ENCODE measurements at places on chromosomes 5 and 9.

GRCh38 chr9:89514337-89514736, 16.4 kb upstream of the SEMA4D start:
- DNase-seq: no peak

DNA sequence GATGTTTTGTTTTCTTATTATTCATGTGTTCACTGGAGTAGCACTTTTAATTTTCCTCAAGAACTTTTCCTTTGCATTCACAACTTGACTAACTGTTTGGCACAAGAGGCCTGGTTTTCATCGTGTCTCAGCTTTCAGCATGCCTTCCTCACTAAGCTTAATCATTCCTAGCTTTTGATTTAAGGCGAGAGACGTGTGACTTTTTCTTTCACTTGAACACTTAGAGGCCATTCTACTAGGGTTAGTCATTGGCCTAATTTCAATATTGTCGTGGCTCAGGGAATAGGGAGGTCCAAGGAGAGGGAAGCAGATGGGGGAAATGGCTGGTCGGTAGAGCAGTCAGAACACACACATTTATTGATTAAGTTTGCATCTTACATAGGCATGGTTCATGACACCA, 94.0 kb downstream of the ZNF462 start:
- no peak for DNase-seq

- DNase-seq: no peak
Measured at GRCh38 chr5:21212026-21212425, 1224.0 kb upstream of the CDH18 start.

DNA sequence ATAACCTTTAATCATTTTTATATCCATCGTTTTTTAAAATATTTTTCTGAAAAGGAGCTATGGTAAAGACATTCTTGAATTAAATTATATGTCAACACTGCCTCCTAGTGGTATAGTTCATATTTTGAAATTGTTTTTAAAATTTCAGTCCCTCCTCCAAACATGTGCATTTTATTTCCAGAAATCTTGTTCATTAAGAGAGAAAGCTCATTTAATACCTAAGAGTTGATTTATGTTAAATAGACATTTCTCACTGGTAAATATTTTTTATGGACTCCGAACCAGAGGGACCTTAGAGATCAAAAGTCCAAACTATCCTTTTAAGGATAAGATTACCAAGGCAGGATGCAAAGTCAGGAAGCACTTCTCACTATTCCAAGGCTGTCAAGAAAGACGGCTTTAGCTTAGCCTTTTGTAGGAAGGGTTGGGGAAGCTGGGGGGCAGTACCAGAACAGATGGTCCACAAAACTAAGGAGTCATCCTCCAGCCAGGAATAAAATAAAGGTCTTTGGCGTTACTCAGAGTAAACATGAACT, 21.6 kb downstream of the BHMT start:
- no peak for DNase-seq

- no peak for DNase-seq
Measured at GRCh38 chr9:109171926-109172325, 4.9 kb upstream of the FRRS1L start.

GRCh38 chr9:3858961-3859360, 333.2 kb upstream of the RFX3 start:
- no peak for DNase-seq

DNA sequence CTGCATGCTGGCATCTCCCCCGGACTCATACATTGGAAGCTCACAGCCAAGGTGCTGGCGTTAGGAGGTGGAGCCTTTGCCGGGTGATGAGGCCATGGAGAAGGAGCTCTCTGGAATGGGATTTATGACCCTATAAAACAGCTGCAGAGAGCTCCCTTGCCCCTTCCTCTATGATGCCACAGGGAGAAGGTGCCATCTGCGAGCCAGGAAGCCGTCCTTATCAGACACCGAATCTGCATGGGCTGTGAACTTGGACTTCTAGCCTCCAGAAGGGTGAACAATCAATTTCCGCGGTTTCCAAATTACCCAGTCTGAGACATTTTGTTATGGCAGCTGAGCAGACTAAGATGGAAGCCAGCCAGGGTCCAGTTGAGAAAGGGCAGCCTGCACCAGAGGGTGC, 381.2 kb upstream of the IRX1 start:
- no peak for DNase-seq

GRCh38 chr9:20603524-20604268, 18.6 kb downstream of the MLLT3 start:
- no peak for DNase-seq

DNA sequence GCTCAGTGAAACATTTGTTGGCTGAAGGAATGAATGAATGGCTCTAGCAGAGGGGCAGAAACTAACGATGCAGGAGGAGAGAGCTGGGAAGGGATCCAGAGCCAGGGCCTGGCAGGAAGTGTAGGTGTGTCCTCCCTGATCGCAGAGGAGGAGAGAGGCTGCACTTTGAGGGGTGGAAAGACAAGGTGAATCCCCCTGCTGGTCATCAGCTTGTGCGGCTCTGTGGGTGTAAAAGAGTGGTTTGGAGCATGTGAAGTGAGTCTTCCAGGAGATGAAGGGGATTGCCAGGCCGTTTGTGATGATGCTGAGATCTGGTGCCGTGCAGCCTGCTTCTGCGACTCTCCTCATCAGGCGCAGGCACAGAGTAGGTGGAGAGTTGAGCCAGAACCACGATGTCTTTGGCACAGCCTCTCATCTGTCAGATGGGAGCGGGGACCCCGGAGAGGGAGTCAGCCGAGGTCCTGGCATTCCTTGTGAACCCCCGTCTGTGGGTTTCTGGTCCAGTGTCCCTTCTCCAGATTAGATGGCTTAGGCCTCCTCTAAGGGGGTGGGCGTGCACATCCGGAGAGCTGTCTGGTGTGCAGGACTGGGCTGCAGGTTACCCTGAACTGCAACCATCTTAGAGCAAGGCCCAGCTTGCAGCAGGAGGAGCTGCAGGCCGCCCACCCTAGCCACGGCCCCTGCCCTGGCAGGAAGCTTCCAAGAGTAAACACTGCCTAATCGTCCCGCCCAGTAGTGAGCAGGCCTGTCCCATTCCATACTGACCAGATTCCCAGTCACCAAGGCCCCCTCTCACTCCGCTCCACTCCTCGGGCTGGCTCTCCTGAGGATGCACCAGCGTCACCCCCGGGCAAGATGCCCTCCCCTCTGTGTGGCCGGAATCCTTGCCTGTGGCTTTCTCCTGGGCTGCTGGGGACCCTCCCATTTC, at the start of gene ADAMTS13:
Gene ADAMTS13, plus strand, starts transcription at position 753 of the 928 bp plus-strand sequence. Its CDS starts 77 bp downstream, at position 830.
- DNase-seq: no peak

DNA sequence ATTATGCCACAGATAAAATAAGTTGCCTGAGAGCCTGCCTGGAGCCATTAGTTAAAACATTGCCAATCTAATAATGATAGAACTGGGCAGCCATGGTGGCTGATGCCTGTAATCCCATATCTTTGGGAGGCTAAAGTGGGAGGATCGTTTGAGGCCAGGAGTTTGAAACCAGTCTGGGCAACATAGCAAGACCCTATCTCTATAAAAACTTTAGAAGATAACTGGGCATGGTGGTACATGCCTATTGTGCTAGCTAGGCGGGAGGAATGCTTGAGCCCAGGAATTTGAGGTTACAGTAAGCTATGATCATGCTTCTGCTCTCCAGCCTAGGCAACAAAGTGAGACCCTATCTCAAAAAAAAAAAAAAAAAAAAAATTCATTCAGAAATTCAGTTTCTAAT, 52.6 kb downstream of the RAI14 start:
- no peak for DNase-seq

DNA sequence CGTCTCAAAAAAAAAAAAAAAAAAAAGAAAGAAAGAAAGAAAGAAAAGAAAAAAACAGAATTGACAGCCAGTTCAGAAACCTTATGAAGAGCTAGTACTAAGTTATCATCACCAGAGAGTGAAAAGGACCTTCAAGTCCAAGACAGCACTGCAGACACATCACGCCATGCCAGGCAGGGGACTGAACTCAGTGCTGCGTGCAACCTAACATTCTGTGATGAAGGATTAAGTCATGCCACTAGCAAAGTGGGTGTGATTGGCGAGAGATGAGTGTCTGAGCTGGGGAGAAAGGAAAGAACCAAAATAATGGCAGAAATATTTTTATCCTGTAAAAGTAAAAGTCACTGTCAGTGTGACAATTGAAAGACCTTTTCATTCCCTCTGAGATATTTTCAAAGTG, 54.7 kb downstream of the MAP1B start:
- DNase-seq: no peak

DNA sequence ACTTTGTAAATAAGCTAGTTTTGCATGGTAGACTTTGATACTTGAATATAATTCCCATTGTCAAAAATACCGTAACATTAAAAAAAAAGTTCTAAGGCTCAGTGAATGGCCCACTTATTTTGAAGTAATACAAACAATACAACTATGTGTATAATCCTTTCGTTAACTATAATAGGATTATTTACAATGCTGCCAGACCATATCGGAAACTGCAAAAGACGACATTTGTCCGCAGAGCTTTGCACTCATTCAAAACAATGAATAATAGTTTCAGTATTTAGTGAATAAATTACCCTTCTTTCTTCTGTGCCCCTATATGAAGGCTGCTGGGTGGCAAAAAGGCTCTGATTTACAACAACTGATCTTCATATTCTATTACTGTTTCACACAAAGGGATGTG, 121.8 kb downstream of the DROSHA start:
- DNase-seq: no peak

GRCh38 chr5:41447650-41448510, 62.5 kb downstream of the PLCXD3 start:
- DNase-seq: no peak

DNA sequence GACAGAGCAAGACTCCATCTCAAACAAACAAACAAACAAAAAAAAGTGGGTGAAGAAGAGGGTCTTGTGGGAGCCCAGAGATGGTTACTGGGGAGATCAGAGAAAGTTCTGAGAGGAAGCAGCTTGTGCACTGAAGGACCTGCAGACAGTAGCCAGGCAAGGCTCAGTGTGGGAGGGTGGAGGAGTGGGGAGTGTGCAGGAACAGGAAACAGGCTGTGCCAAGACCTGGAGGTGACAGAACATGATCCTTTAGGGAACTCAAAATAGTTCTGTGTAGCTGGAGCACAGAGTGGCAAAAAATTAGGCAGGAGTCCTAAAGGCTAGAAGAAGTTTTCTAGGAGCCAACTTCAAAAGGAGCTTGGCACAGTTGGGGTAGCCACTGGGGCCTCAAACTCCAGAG, 19.2 kb upstream of the NANS start:
- DNase-seq: no peak

DNA sequence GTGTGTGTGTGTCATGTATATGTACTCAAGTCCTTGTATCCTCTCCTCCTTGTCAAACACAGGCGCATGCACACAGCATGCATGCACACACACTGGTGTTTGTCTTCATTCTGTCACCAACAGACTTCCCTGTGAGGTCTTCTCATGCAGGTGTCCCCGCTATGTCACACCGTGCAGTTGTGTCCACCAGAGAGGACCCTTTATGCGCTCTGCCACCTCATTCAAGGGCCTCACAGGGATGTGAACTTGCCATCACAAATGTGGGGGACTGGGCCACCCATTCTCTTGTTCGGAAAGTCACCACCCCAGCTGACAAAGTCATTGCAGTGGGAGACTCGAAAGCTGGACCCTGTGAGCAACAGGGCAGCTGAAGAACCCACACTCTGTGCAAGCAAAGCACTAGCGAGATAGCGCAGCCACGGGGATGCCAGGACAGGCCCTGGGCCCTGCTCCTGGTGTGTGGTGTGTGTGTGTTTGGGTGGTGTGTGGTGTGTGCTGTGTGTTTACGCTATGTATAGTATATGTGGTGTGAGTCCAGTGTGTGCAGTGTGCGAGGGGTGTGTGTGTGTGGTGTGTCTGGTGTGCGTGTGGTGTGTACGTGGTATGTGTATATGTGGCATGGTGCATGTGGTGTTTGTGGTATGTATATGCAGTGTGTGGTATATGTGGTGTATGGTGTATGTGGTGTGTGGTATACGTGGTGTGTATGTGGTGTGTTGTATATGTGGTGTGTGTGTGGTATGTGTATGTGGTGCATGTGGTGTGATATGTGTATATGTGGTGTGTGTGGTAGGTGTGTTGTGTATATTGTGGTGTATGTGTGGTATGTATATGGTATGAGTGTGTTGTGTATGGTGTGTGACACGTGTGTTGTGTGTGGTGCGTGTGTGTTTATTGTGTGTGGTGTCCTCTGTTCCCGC, 30.9 kb upstream of the NXNL2 start:
- no peak for DNase-seq

DNA sequence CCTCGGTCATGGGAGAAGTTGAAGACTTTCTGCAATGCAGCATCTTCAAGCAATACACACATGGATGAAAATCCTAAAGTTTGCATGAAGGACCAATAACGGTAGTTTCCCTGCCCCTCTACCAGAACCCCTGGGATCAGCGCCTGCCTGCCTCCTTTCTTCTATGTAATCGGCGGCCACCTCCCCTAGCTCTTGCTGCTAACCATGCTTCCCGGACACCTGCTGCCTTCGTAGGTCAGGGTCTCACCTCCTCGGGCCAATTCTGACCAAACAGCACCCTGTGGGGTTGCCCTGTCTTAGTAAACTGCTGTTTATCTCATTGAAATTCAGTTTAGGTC, 388 bp upstream of the MED10 start:
- DNase-seq: no peak

- no peak for DNase-seq
Measured at GRCh38 chr9:25396828-25397227, 281.4 kb downstream of the TUSC1 start.

DNA sequence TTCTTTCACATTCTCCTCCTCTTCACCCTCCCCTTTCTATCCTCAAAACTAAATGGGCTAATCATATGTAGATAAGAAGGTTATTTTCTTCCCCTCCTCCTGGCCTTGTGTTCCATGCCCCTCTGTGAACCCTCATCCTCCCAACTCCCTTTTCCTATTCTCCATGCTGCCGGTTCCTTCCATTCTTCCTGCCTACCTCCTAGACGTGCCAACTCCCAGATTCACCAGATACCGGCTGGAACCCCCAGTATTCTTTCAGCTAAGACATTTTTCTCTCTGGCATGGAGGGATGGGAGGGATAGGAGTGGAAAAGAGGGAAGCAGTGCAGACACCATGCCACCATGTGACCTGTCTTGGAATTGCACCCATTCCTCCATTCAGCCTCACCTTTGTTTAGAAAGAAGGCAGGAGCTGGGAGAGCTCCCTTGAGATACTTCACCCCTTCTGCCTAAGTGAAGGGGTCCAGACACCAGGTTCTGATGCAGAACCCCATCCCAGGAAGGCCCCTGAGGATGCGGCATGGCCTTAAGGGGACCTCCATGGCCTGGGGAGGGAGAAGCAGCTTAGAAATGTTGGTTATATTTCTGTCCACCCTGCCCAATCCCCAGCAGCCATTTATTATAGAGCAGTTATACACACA, 4.8 kb downstream of the DNAJB5 start:
- DNase-seq: no peak

GRCh38 chr5:134824681-134825080, 21.1 kb upstream of the C5orf24 start:
- DNase-seq: no peak

DNA sequence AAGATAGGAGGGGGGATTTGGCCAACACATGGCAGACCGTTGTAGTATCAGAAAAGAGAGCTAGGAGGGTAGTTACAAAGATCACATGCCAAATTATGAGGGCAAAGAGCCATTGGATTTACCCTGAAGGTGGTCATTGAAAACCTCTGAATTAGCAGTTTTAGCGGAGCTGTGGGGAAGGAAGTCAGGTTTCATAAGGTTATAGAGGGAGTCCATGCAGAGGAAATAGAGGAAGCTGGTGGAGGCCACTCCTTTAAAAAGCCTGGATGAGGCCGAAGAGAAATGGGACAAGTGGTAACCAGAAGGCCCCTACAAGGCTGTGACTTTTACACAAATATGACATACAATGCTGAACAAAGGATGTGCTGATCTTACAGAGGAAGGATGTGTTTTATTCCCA, 13.2 kb downstream of the DOCK8 start:
- DNase-seq: no peak

All from activated T-helper 2 cell treated with anti-CD3 and anti-CD28 coated beads, Interferon-gamma antibody, Interleukin-2, Interleukin-4, amounts not matched to agents 10 μg/mL and 5 μg/mL and 100 μg/mL, durations not matched to agents 14 hours and 24 hours and 36 hours (primary cell).